ENCODE measurements at places on chromosomes 6 and 20.

- no peaks in the 10 kb centered on the region for H3K27me3 ChIP-seq
- DNase-seq, result no peak
- no peaks in the 10 kb centered on the region for H3K4me1 ChIP-seq
- no peak overlapping the region for H3K27ac ChIP-seq
- H3K36me3 ChIP-seq, result no peaks in the 10 kb centered on the region
- H3K4me3 ChIP-seq, result no peak overlapping the region
Measured at GRCh38 chr6:66717801-66718200, 1010.8 kb upstream of the EYS start.

DNA sequence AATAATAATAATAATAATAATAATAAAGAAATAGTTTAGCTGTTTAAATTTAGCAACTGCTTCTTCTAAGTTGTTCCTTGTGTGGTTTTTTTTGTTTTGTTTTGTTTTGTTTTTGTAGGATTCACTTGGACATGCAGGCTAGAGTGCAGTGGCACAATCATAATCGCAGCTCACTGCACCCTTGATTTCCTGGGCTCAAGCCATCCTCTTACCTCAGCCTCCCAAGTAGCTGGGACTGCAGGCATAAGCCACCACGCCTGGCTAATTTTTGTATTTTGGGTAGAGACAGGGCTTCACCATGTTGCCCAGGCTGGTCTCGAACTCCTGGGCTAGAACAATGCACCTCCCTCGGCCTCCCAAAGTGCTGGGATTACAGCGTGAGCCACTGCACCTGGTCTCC is 15.3 kb upstream of the EYA2 start:
- H3K4me1 ChIP-seq, result no peaks in the 10 kb centered on the region
- DNase-seq, result no peak
- no peaks in the 10 kb centered on the region for H3K27me3 ChIP-seq
- no peak overlapping the region for H3K27ac ChIP-seq
- no peaks in the 10 kb centered on the region for H3K36me3 ChIP-seq

- H3K27ac ChIP-seq, result no peak within 1 kb of the TSS
- H3K4me3 ChIP-seq, result peak within 1 kb of the TSS; percentile 35
- peaks cover 22% of the 10 kb centered on the region for H3K4me1 ChIP-seq
Measured at GRCh38 chr6:75205776-75206575, at the start of gene COL12A1. TSS of gene COL12A1 (minus strand) at chr6:75206053. CDS start at chr6:75202792, 3,261 bp downstream.

DNA sequence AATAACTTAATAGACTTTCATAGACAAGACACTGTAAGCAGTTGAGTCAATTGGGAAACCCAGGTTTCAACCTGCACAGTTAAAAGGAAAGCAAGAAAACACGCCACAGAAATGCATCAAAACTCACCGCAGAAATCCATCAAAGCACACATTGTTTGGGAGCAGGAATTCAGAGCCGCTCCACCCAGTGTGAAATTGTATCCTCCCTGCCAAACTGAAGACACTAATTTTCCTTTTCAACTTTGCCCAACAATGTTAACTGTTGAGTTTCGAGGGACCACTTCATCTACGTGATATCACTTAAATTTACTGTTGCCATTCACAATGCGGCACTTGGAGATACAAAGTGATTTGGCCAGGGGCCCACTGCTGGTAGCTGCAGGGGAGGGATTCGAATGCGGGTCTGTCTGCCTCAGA is 92.7 kb downstream of the DACT2 start:
- H3K4me1 ChIP-seq, result no peaks in the 10 kb centered on the region
- DNase-seq, result no peak
- no peaks in the 10 kb centered on the region for H3K27me3 ChIP-seq
- no peak overlapping the region for H3K4me3 ChIP-seq

GRCh38 chr6:7042654-7043545 is 64.9 kb upstream of the RREB1 start:
- H3K4me3 ChIP-seq, result no peak overlapping the region
- H3K36me3 ChIP-seq, result no peaks in the 10 kb centered on the region
- peaks cover 16% of the 10 kb centered on the region for H3K4me1 ChIP-seq
- no peak overlapping the region for H3K27ac ChIP-seq
- H3K27me3 ChIP-seq, result no peaks in the 10 kb centered on the region
- no peak for DNase-seq
